Dermis lymphatic vessel endothelial cell (primary cell): ENCODE measurements at places on chromosomes 5 and 9. TPM values are rescaled to one million over a fixed set of nuclear protein-coding genes. Genes with fewer than 3 reads are reported as not detected.

Gene OSMR
- total RNA-seq, result 6.9 and 10.8 TPM in 2 replicates

Gene ANKRD34B
- under 0.01 TPM in 1 of 2 replicates, not detected in the other for total RNA-seq

Gene TLR4
- 124 and 222 TPM in 2 replicates for total RNA-seq

Gene GLRA1
- not detected in 2 replicates for total RNA-seq

Gene UBLCP1
- total RNA-seq, result 9.6 and 16.8 TPM in 2 replicates

Gene SNX18
- total RNA-seq, result 11.2 and 18.4 TPM in 2 replicates

Gene HMCN2
- total RNA-seq, result not detected in 2 replicates

Gene SCGB3A2
- not detected in 2 replicates for total RNA-seq

Gene INIP
- total RNA-seq, result 15.2 and 23.6 TPM in 2 replicates

Gene RFX3
- total RNA-seq, result 3.6 and 8.2 TPM in 2 replicates

Gene SPOCK1
- 0.33 and 0.52 TPM in 2 replicates for total RNA-seq

Gene NPM1
- 818 and 1,324 TPM in 2 replicates for total RNA-seq

Gene ADAMTS13
- total RNA-seq, result 0.52 and 0.65 TPM in 2 replicates

Gene SPINK13
- total RNA-seq, result not detected in 2 replicates

Gene FAM78A
- 2.8 and 3.7 TPM in 2 replicates for total RNA-seq
